ENCODE measurements at places on chromosomes 11 and 22.

GRCh38 chr11:113697756-113698407 is 8.2 kb downstream of the TMPRSS5 start:
- DNase-seq, result no peak

GRCh38 chr22:19666673-19667593 is 47.4 kb upstream of the SEPTIN5 start:
- DNase-seq, result no peak

DNA sequence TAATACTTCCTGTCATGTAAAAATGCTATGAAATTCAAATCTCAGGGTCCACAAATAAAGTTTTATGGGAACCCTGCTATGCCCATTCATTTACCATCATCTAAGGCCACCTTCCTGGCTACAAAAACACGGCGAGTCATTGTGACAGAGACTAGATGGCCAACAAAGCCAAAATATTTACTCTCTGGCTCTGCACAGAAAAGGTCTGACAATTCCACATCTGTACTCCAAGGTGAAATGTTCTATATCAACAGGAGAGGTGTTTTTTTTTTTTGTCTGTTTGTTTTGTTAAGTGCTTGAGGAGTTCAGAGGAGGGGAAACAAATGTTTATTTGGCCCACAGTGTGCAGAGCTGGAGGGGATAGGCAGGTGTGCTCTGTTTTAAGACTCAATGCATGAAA is 18.6 kb upstream of the TMA7B start:
- no peak for DNase-seq

- no peak for DNase-seq
Measured at GRCh38 chr11:43693731-43694130, 13.2 kb downstream of the HSD17B12 start.

GRCh38 chr11:129704831-129705230 is 110.8 kb upstream of the TMEM45B start:
- no peak for DNase-seq

DNA sequence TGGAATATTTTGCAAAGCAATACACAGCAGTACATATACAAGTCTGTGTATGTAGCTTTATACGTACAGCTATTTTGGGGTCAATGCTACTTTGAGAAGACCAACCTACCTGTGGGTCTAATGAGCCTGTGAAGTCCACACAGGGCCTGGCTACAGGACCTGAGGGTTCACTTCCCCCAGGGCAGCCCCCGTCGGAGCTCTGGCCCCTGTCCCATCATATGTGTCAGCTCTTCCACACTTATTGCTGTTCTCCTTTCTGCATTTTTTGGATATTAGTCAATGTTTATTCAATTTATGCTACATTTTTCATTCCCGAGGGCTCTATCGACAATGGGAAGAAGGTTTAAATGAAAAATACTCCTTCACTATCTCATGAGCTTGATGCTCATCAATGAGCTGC is 1473.6 kb downstream of the BRD1 start:
- DNase-seq, result no peak

GRCh38 chr11:76604626-76605241 is 65.8 kb downstream of the LRRC32 start:
- DNase-seq, result no peak

DNA sequence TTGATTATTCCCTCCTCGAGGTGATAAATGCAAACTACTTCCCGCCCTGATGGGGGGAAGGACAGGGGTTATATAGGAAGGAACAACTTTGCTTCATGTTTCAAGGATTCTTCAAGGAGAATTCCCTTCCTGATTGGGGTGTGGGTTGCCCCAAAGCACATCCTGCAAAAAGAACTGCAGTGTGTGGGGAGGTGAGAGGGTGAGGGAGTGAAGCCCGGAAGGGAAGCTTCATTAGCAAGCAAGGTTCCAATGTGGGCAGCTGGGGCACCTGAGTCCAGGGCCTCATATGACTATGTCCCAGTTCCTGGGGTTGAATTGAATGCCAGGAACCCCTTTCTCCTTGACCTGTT is 326.0 kb downstream of the MN1 start:
- no peak for DNase-seq

- no peak for DNase-seq
Measured at GRCh38 chr11:108727665-108728064, 62.8 kb downstream of the DDX10 start.

- DNase-seq, result no peak
Measured at GRCh38 chr11:91786097-91786496, 438.5 kb upstream of the FAT3 start.

DNA sequence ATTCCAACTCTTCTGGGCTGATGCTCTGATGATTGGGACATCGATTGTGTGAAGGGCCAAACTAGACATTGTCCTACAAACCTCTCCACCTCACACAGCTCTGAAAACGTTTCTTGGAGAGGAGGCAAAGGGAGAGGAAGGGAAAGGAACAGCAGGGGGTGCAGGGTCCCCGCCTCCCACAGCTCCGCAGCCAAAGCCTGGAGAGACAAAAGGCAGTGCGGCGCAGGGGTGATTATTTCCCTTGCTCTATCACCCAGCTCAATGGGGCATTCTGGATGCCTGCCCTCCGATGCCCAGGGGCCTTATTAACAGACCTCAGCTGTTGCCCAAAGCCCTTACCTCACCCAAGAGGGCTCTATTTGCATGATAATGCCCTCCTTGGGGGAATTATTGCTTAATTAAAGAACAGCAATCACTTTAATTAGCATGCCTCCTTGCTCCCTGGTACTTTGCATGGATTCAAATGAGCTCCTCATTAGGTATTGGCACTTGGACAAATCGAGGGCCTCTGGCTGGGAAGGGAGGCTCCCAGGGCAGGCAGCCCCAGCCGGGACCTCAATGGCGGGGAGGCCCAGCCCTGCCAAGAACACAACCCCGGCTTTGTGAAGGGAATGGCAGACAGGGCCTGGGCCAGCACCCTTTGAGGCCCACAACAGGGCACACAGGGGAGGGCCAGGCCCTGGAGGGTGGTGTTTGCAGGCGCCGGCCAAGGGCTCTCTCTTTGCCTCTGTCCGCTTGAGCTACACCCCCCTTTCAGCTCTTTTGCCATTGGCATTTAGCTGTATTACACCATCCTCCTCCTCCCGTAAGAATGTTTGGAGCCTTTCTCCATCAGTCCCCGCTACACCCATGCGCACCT is 19.8 kb upstream of the CDON start:
- no peak for DNase-seq

DNA sequence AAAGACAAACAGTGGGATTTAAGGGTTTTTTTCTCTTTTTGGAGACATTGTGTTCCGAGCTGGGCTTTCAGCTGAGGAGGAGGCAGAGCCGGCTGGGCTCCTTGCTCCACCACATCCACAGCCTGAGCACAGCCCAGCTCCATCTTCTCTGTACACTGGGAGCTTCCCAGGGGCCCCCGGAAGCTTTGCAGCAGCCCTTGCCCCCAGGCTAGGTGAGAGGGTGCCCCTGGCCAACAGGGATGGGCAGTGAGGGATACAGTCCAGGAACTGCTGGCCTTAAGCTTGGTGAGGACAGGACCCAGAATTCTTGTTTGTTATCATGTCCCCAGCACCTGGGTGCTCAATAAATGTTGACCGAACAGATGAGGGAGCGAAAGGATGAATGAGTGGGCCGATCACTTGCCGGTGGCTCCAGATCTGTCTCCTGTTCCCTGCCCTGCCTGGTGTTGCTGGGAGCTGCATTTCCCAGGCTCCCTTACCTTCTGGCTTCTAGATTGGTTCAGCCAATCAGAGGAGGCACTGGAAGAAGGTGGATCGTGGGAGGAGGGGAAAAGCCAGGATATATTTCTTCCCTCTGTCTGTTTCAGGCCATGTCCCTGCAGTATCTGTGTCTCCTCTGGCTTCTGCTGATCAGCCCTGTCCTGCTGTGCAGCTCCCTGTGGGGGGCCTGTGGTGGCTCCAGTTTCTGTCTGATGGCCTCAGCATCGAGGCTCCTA is 26.5 kb upstream of the NECTIN1 start:
- DNase-seq, result no peak

DNA sequence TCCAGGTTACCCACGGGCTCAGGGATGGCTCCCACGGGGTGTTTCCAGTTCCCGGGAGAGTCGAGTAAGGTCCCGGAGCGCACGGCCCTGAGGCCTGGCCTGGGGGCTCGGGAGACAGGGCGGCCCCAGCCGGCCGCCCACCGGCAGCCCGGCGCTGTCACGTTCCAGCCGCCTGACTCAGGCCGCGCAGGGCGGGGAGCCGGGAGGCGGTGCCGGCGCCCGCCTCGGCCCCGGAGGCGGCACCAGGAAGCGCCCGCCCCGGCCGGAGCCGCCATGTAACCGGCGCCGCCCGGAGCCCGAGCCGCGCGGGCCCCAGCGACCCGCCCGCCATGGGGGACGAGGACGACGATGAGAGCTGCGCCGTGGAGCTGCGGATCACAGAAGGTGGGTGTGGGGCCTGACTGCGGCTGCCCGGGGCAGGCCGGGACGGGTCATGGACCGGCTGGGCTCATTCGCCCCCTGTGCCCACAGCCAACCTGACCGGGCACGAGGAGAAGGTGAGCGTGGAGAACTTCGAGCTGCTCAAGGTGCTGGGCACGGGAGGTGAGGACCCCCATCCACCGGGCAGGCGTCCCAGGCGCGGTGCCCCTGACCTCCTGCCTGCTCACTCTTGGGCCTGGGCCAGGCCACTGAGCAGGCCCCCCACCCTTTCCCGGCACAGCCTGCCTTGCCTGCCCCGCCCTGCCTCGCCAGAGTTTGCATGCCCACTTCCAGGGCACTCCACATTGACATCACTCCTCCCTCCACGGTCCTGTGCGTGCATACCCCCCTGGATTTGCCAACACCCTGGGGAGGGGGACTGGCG is at the start of gene RPS6KA4:
Gene RPS6KA4 (plus strand): TSS at position 256 of the 805 bp plus-strand sequence. CDS start 74 bp downstream, at position 330.
- DNase-seq, result peak; percentile 66

DNA sequence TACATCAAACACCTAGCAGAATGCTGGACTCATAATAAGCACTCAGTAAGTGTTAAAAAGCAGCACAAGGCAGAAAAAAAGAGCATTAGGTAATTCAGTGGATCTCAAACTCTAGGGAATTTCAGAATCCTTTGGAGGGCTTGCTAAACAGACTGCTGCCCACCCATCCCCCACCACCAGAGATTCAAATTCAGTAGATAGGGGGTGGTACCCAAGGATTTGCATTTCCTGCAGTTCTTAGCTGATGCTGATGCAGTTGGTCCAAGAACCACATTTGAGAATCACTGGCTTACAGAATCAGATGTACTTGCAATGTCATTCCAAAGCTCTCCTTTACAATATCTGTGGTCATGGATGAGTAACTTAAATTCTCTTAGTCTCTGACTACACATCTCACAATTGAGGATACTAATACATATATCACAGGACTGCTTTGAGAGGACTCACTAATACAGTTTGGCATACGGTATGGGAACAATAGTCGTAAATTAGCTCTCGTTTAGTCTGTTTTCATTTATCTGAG is 664.5 kb downstream of the KCNA4 start:
- DNase-seq, result no peak

DNA sequence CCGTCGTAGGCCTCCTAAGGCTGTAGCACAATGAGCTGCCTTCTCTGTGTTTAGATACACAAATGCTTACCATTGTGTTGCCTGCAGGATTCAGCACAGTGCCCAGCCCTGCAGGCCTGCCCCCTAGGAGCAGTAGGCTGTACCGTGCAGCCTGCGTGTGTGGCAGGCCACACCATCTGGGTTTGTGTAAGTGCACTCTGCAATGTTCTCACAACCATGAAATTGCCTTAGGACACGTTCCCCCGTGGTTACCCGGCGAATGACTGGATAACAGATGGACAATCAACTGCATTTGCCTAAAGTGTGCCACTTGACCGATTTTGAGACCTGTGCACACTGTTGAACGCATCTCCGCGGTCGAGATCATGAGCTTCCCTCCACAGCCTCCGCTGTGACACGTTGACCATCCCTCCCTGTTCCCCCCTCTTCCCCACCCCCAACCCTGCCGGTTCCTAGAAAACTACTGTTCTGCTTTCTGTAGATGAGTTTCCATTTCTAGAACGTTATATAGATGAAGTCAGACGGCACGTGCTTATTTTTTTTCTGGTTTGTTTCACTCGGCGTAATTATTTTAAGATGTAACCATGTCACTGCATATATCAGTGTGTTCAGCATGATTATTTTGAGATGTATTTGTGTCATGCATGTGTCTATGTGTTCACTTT is 22.2 kb upstream of the CTSD start:
- DNase-seq, result no peak

DNA sequence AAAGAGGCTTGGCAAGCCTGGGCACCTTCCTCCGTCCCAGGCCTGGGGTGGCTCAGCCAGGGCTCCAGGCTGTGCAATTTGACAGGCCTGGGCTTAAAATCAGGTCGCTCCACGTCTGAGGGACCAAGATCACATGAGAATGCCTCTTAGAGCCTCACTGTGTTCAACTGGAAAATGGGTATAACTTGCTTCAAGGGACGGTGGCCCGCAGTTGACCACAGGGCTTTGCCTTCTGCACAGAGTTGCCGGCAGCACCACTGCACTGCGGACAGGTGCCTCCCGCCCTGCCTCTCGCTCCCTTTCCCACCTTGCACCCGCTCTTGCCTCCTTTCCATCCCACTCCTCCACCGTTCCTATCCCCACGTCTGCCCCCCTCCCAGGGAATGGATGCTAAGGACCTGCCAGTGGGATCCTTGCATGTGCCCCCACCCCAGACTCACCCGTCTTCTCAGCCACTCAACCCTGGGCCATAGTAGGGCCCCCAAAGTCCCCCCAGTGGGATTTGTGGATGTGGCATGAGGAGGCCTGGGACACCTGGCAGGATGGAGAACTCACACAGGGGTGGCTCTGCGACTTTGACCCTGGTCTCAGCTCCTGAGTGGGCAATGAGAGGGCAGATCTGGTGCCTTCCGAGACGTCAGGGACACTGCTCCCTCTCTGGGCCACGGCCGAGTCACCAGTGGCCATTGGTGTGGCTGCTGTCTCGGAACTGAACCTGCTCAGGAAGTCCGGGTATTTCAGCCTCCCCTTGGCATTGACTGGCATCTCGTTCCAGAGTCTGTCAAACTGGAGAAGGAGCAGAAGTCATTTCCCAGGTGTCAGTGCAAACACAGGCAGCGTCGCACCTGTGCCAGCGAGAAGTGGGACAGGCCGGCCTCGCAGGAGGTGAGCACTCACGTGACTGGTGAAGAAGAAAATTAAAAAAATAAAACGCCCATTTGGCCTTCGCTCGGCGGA is 128.0 kb downstream of the MPPED1 start:
- DNase-seq, result no peak

- DNase-seq, result no peak
Measured at GRCh38 chr11:71342116-71342515, 89.7 kb upstream of the SHANK2 start.

All from CD4-positive, alpha-beta T cell treated with Interleukin-6 for 4 hours (primary cell).